ENCODE measurements at places on chromosomes 1 and 21. TPM values are rescaled to one million over a fixed set of nuclear protein-coding genes. Genes with fewer than 3 reads are reported as not detected.

DNA sequence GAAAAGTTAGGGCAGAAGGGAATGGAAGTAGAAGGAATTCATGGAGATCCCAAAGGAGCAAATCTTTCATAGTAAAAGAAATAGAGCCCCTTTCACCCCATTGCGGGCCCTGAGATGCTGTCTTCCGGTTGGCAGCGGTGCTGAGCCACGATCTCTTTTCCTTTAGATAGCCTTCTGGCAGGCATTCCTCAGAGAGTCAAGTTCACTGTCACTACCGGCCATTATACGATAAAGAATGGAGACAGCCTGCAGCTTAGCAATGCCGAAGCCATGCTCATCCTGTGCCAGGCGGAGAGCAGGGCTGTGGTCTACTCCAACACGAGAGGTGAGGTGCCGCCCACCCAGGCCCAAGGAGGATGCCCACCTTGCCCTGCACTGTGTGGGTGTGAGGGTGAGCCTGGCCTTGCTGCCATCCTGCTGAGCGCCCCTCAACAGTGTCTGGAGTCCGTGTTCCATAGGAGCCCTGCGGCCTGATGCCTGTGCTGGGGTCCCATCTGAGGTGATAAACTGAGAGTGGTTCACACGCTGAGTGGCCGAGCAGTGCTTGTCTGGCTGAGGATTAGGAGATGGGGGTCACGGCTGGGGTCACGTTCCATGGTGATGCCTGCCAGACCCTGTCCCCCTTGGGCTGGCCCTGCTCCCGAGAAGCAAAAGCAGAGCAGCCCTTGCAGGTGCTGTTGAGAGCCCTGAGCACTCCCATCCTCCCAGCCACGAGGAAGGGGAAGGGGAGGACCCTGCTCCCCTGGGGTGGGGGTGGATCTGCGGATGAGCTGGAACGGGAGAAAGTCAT is 20.4 kb upstream of the PWP2 start:
- H3K36me3 ChIP-seq = peaks cover 73% of the 10 kb centered on the region
- peaks cover 86% of the 10 kb centered on the region for H3K4me1 ChIP-seq
- peak overlapping the region; percentile 97 for H3K27ac ChIP-seq
- DNase-seq = peak; percentile 40

DNA sequence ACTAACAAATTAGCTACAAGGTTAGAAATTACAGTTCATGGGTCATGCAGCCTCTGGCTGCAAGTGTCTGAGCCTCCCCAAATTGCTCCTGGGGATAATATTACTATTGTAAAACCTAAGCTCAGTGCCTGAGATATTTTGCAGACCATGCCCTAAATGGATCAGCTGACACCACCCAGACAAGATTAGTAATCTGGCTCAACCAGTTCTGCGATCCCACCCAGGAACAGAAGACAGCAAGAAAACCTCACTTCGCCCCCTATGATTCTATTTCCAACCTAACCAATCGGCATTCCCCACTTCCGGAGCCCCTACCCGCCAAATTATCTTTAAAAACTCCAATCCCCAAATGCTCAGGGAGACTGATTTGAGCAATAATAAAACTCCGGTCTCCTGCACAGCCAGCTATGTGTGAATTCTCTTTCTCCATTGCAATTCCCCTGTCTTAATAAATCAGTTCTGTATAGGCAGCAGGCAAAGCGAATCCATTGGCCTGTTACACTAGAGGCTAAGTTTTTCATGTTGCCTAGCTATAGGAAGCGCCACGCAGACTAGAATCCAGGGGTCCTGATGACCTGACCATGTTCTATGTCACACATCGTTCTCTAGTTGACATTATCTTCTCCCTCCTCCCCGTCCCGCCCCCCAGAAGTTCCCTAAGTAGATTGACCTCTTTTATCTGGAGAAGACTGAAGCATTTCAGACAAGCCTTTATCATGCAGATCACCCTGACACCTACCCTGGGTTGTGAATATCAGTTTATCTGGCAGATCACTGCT is 22.4 kb upstream of the ZFYVE9 start:
- no peak overlapping the region for H3K27ac ChIP-seq
- no peaks in the 10 kb centered on the region for H3K4me1 ChIP-seq
- H3K36me3 ChIP-seq = no peaks in the 10 kb centered on the region
- no peak overlapping the region for H3K4me3 ChIP-seq

DNA sequence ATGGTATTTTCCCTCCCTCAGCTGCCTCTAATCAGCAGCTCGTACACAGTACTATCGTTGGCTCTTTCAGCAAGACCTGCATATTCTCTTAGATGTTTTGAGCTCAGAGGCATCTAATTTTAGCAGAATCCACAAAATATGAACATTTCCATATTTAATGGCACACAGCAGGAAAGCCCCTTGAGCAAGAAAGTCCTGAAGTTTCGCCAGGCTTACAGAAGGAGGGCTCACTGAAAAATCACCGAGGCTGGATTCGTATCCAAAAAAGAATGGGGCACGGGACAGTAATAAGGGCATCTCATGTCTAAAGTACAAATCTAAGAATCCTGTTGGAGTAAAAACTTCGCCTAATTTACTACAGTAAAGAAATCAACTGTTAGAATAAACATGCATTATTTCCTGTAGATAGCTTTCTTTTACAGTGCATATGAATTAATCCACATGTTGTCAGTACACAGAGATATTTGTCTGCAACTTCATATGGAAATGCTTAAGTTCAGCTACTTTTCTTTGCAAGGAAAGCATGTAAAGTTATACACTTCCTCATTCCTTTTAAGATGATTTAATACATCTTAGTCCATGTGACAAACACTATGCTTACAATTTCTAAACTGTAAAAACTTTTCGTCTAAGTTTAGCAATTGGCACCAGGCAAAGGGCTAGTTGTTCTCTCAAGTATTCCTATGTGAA is 1205.3 kb upstream of the ADGRL4 start:
- DNase-seq = no peak
- no peak overlapping the region for H3K27ac ChIP-seq
- no peaks in the 10 kb centered on the region for H3K27me3 ChIP-seq
- no peak overlapping the region for H3K4me3 ChIP-seq
- no peaks in the 10 kb centered on the region for H3K4me1 ChIP-seq

GRCh38 chr1:40078512-40079333 is 18.3 kb downstream of the PPT1 start:
- DNase-seq = peak; percentile 68
- H3K4me3 ChIP-seq = no peak overlapping the region
- no peak overlapping the region for H3K27ac ChIP-seq

DNA sequence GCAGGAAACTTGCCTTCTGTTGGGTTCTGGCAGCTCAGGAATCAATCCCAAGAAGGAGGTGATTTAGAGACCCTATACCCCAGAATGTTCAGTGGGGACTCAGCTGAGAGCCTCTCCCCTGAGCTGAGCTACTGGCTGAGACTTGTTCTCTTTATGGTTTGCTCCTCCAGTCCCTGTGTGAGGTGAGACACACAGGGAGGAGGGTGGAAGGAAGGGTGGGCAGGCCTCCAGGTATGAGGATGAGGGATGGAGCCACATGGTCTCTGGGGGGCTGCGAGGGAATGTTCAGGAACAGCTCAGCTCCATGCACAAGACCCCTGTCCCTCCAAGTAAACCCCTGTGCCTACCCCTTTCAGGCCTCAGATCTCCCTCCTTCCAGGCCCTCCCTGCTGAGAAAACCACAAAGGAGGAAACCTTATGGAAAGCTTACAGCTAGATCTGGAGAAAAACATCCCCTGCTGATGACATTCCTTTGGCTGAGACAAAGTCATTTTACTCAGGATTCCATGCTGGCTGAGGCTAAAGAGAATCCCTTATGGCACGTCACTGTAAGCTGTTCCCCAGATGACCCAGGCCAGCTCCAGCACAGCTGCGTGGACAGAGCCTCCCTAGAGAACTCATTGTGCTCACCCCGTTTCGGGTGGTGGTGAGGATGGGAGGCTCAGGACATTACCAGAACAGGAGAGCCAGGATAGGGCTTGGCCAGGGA is 91.5 kb upstream of the IPO9 start:
- no peak overlapping the region for H3K4me3 ChIP-seq
- no peak for DNase-seq
- H3K36me3 ChIP-seq = no peaks in the 10 kb centered on the region
- peaks cover 10% of the 10 kb centered on the region for H3K4me1 ChIP-seq
- H3K27ac ChIP-seq = no peak overlapping the region

GRCh38 chr1:221069178-221069903 is 190.1 kb downstream of the HLX start:
- H3K36me3 ChIP-seq = no peaks in the 10 kb centered on the region
- DNase-seq = no peak
- H3K4me3 ChIP-seq = no peak overlapping the region
- peak overlapping the region; percentile 45 for H3K27ac ChIP-seq
- no peaks in the 10 kb centered on the region for H3K27me3 ChIP-seq

DNA sequence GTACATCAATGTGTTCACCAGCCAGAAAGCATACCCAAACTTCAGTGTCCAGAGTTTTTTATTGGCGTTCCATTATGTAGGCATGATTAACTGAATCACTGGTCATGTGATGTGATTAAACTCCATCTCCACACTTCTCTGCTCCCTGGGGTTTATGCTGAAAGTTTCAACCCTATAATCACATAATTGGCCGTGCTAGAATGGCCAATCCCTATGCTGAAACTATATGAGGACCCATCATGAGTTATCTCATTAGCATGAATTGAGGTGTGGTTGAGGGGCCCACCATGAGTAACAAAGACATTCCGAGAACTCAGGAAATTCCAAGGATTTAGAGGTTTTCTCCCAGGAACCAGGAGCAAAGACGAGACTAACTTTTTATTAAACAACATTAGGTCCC is 31.8 kb upstream of the FBXO28 start:
- no peaks in the 10 kb centered on the region for H3K4me1 ChIP-seq
- H3K4me3 ChIP-seq = no peak overlapping the region
- no peak for DNase-seq
- no peak overlapping the region for H3K27ac ChIP-seq

DNA sequence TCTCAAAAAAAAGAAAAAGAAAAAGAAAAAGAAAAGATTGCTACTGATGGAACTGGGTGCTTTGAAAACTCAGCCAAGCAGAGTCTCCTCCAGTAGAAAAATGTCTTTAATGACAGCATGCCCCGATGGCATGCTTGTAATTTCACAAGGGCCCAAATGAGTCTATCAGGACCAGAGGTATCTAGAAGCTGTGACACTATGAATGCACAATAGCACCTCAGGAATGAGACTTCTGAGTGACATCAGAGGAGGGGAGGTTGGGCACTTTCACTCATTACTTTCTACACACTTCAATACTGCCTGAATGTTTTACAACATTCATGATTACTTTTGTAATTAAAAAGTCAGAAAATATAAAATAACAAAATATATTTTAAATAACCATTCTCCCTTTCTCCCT is 15.1 kb upstream of the CD58 start:
- no peak overlapping the region for H3K4me3 ChIP-seq
- no peaks in the 10 kb centered on the region for H3K4me1 ChIP-seq
- no peak overlapping the region for H3K27ac ChIP-seq
- no peaks in the 10 kb centered on the region for H3K36me3 ChIP-seq
- no peak for DNase-seq
- no peaks in the 10 kb centered on the region for H3K27me3 ChIP-seq

GRCh38 chr21:45934554-45934953 is 47.0 kb upstream of the COL6A1 start:
- H3K36me3 ChIP-seq = no peaks in the 10 kb centered on the region
- H3K27ac ChIP-seq = no peak overlapping the region
- H3K4me3 ChIP-seq = no peak overlapping the region

SH2D1B gene
- not detected for total RNA-seq

GRCh38 chr1:199151634-199152425 is 513.0 kb downstream of the PTPRC start:
- no peaks in the 10 kb centered on the region for H3K4me1 ChIP-seq
- no peak for DNase-seq
- H3K27ac ChIP-seq = no peak overlapping the region
- peaks cover 4% of the 10 kb centered on the region for H3K36me3 ChIP-seq
- peaks cover 17% of the 10 kb centered on the region for H3K27me3 ChIP-seq
- H3K4me3 ChIP-seq = no peak overlapping the region

MARK1 gene
- not detected for total RNA-seq

GRCh38 chr1:109248797-109249629 is at the start of gene CELSR2:
CELSR2 (plus strand) TSS chr1:109249539; CDS start chr1:109250080, 541 bp downstream.
- H3K4me3 ChIP-seq = peak within 1 kb of the TSS; percentile 51
- peak; percentile 71 for DNase-seq
- H3K4me1 ChIP-seq = peaks cover 6% of the 10 kb centered on the region
- H3K27ac ChIP-seq = no peak within 1 kb of the TSS

DNA sequence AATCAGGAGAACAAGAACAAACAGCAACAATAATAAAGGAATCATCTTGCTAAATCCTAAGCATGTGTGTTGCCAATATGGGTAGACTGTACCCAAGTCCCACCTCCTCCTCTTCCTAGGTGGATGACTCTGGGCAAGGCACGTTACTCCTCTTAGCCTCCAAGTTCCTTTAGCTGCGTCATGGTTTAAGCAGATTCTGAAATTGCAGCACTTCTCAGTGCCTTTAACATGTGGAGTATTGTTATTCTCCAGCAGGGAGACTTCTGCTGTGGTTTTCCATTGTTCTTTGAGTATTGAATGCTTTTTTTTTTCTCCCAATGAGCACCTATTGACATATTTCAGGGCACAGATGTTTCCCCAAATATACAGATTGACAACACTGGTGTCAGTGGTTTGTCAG is 15.5 kb downstream of the ARHGEF10L start:
- DNase-seq = no peak
- H3K4me1 ChIP-seq = no peaks in the 10 kb centered on the region
- H3K36me3 ChIP-seq = no peaks in the 10 kb centered on the region
- peaks cover 13% of the 10 kb centered on the region for H3K27me3 ChIP-seq
- no peak overlapping the region for H3K27ac ChIP-seq

GRCh38 chr1:36524359-36525062 is 41.8 kb upstream of the CSF3R start:
- DNase-seq = peak; percentile 37
- H3K27ac ChIP-seq = peak overlapping the region; percentile 54
- peaks cover 15% of the 10 kb centered on the region for H3K4me1 ChIP-seq
- peak overlapping the region; percentile 33 for H3K4me3 ChIP-seq
- no peaks in the 10 kb centered on the region for H3K36me3 ChIP-seq

RXFP4 gene
- not detected for total RNA-seq

- no peak overlapping the region for H3K4me3 ChIP-seq
- peaks cover 58% of the 10 kb centered on the region for H3K36me3 ChIP-seq
- no peaks in the 10 kb centered on the region for H3K27me3 ChIP-seq
- H3K4me1 ChIP-seq = peaks cover 12% of the 10 kb centered on the region
- H3K27ac ChIP-seq = no peak overlapping the region
- DNase-seq = no peak
These were observed 55.9 kb downstream of the NEK7 start for GRCh38 chr1:198212675-198213074.

CXADR gene
- total RNA-seq = 0.16 TPM

DNA sequence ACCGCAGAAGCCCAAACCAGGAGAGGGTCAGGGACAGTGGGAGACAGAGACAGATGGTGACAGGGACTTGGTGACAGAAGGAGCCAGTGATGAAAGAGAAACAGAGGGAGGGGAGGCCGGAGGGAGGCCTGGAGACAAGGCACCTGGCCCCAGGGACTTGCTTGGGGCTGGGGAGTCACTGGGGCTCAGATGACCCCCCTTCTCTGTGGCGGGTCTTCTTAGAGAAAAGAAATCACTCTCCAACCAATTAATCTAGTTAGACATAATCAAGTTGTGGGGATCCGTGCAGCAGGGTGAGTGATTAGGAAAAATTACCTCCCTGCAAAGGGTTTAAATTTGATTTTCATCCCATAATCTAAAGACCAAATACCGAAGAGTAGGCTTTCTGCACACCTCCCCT is 519.8 kb downstream of the PTPRU start:
- no peak overlapping the region for H3K27ac ChIP-seq
- no peaks in the 10 kb centered on the region for H3K4me1 ChIP-seq
- H3K27me3 ChIP-seq = peaks cover 11% of the 10 kb centered on the region
- no peak for DNase-seq
- no peak overlapping the region for H3K4me3 ChIP-seq
- no peaks in the 10 kb centered on the region for H3K36me3 ChIP-seq

- no peak overlapping the region for H3K27ac ChIP-seq
- no peak overlapping the region for H3K4me3 ChIP-seq
- H3K4me1 ChIP-seq = peaks cover 2% of the 10 kb centered on the region
- H3K36me3 ChIP-seq = no peaks in the 10 kb centered on the region
These were observed 111.4 kb upstream of the CDC42BPA start for GRCh38 chr1:227429447-227430359.
